Stimulated activated CD8-positive, alpha-beta memory T cell treated with anti-CD3 and anti-CD28 coated beads, Interleukin-7, amount 100 ng/mL, for 1 hour (primary cell): ENCODE measurements at places on chromosomes 5 and 9.

DNA sequence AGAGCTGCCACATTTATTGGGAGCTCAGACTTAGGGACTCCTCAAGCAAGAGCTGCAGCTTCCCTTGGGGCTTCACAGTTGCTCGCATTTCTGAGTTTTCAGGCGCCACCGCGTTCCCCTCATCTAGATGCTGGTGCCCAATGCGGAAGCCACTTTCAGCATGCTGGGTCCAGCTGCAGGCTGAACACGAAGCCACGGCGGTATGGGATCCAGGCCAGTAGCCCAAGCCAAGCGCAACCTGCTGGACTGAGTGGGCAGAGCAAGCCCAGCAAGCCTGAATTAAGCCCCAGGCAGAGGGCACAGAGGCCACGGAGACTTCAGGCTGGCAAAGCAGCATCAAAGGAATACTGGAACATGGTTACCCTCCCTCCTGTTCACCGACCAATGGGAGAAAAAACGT, 391.5 kb downstream of the HTR1A start:
- no peak for DNase-seq

- no peak for DNase-seq
Observed at GRCh38 chr5:136396886-136397285, 31.5 kb upstream of the TRPC7 start.

GRCh38 chr5:15796557-15796956, 296.6 kb downstream of the FBXL7 start:
- no peak for DNase-seq

DNA sequence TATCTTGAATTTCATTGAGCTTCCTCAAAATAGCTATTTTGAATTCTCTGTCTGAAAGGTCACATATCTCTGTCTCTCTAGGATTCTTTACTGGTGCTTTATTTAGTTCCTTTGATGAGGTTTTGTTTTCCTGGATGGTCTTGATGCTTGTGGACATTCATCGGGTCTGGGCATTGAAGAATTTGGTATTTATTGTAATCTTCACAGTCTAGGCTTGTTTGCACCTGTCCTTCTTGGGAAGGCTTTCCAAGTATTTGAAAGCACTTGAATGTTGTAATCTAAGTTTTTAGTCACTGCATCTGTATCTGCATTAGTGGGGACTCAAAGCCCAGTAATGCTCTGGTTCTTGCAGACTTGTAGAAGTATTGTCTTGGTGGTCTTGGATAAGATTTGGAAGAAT, 47.8 kb downstream of the SMIM15 start:
- DNase-seq, result no peak

DNA sequence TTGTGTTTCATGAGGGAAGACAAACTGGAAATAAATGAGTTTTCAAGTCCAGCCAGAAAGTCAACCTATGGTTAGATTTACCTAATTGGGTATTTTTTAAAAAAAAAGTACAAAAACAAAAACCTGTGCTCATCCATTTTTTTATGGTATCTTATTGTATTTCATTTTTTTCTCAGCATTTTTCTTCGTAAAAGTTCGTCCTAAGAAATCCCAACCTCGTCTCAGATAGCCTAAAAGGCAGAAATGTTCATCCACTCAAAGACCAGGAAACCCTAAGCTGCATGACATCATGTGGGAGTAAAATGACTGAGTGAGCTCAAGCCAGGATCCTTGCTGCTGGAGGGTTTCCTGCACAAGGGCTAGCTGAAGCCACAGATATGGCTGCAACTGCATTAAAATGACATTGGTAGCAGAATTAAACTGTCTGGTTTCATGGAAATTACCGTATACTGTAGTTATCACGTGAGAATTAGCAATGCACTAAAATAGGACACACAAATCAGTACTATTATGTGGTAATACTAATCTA, 70.4 kb downstream of the NFIB start:
- DNase-seq, result no peak

GRCh38 chr5:157460921-157461792, 1.1 kb downstream of the NIPAL4 start:
- no peak for DNase-seq

DNA sequence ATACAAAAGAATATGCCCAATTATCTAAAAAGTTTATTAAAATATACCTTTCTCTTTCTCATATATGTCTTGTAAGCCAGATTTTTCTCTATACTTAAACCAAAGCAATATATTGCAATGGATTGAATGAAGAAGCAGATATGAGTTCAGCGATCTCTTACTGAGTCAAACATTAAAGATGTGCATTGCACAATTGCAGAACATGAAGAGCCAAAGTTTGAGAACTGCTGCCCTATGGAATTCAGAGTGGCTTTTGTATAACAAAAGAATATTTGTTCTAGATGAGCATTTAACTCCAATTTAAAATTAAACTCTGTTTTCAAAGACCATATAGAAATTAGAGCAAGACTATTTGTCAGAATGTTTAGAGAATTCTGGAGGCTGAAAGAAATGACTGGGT, 519.0 kb upstream of the DAB2 start:
- DNase-seq, result no peak

- DNase-seq, result no peak
Observed at GRCh38 chr9:18721995-18722310, 248.0 kb downstream of the ADAMTSL1 start.

- DNase-seq, result no peak
Observed at GRCh38 chr5:29114331-29114768, 2076.0 kb upstream of the CDH9 start.

- DNase-seq, result no peak
Observed at GRCh38 chr9:17757816-17758215, 178.9 kb downstream of the SH3GL2 start.

DNA sequence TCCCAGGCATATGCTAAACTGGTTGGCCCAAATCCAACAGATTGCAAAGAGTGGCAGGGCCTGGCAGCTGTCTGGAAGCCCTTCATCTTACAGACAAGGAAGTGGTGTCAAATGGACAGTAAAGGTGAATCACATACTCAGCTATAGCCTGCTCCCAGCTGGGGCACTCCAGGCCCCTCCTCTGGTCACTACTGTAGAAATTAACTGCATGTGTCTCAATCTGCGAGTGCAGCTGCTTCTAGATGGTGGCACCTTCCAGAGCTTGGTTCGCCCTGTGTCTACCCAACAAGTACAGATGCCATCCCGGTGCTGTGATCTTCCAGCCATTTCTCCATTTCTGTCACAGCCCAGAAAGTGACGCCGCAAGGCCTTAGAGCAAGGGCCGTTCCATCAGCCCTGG, 50.2 kb downstream of the OTULIN start:
- DNase-seq, result no peak

GRCh38 chr5:170154297-170154696, 48.6 kb downstream of the FOXI1 start:
- DNase-seq, result no peak

- no peak for DNase-seq
Observed at GRCh38 chr9:127492616-127493015, 41.3 kb downstream of the LRSAM1 start.

DNA sequence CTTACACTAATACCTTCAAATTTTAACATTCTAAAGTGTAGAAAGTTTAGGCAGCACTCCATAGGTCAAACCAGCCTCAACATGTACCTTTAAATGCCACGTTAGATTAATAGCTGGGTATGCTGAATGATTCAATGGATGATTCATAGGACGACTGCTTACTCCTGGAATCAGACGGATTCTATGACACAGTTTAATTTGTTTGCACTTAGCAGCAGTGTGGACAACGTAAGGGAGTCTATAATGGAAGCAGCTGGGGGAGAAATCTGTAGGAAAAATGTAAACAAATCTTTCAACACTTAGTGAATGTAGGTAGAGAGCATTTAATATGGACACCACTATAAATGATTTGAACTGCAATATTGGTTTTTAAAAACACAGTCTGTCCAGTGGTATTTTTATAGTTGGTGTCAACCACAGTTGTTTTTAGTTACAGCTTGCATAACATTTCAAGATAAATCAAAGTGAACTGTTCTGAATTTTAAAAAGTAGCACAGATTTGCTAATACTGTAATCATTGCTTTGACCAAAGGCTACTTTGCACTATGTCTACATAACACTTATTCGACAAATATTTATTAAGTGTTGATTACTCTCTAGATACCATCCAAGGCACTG, 701.5 kb upstream of the MEF2C start:
- no peak for DNase-seq

- DNase-seq, result no peak
Observed at GRCh38 chr5:95393279-95393678, 2.1 kb downstream of the FAM81B start.

- no peak for DNase-seq
Observed at GRCh38 chr9:116312221-116312620, 158.6 kb downstream of the PAPPA start.

- DNase-seq, result no peak
Observed at GRCh38 chr9:8733131-8733954, 933.8 kb upstream of the DMAC1 start.

GRCh38 chr9:136222906-136223285, 18.0 kb upstream of the LHX3 start:
- DNase-seq, result no peak

DNA sequence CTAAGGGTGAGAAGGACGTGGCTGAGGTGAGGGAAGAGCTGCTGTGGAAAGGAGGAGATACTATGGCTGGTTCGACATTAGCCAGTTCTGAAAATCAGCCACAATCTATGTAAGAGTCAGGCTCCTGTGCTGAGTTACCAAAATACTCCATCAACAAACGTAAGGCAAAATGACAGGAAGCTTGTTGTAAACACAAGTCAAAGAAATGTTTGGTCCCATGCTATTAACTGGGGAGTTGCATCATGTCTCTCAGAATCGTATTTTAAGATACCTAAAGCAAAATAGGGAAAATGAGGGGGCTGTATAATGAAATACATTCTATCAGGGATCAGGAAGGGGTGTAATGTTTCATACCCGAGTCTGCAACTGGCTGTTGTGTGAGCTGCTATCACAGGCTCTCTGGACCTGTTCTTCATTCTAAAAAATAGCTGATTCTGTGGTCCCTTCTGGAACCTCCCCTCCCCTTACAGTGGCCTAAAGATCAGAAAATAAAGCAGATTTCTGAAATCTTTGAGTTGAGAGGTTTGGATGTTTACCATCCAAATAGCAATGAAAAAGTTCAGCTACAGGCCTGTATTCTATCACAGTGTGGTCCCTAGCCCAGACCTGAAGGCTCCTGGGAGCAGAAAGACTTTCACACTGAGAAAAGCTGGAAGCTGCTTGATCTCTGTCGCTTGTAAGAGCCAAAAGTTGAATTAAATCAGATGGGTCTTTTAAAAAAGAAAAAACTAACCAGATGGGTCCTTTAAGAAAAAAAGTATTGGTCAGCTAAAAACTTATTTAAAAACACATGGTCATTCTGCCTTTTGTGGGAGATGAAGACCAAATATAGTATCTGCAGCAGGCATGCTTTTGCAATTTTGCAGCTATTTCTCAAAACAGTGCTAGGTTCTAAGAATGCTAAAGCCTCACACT, 97.8 kb upstream of the SMC5 start:
- no peak for DNase-seq

GRCh38 chr5:132298298-132299212, 4.4 kb downstream of the SLC22A4 start:
- no peak for DNase-seq

DNA sequence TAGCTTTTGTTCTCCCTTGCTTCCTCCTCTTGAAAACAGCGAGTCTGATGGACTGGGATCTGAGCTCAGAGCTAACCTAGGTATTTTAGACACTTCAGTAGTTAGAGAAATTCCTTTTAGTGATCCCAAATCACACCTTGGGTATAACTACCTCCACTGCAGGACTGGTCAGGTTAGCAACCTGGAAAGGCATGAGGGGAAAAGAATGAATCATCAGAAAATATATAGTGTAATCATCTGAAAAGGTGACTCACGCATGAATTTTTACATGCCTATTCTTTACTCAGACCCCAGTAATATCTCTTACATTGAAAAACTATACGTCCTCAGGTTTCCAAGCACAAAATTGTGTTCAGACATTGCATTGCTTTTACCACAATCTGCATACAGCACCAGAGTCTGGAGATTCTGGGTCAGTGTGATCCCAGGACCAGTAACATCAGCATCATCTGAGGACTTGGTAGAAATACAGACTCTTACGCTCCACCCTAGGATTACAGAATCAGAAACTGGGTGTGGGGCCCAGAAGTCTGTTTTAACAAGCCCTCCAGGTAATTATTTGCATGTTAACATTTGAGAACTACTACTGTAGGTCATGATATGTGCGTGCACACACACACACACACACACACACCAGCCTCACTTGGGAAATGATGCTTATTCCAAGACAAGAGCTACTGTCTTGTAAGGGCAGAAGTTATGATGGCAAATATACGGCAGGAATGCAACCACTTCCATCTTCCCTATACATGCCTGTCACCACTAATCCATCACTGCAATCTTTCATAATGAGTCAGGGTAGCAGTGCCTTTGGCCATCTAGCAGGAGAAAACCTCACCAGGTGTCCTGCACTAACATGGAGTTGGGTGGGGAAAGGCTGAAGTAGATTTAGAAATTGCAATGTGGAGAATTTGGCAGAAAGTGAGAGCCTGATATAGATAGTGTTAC, 271.6 kb upstream of the MAP3K1 start:
- no peak for DNase-seq

GRCh38 chr9:93599571-93600403, 23.4 kb downstream of the PHF2 start:
- DNase-seq, result no peak

DNA sequence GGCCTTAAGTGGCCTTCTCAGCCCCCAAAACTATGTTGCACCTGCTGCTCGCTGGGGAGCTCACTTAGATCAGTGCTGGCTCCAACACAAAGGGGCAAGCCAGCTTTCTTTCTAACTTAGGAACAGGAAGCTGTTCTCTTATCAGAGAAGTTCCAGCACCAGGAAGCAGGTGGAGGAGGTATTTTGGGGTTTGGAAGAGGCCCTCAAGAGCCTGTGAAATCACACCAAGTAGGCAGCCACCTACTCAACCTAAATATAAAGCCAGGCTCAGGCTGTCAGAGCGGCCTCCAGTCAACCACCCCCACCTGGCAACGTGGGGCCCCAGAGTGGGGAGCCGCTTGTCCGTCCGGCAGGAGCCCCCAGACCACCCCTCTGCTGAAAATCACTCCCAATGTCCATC, 152.8 kb downstream of the OLFM1 start:
- DNase-seq, result no peak

- DNase-seq, result no peak
Observed at GRCh38 chr5:173670130-173670651, 53.7 kb upstream of the BOD1 start.

DNA sequence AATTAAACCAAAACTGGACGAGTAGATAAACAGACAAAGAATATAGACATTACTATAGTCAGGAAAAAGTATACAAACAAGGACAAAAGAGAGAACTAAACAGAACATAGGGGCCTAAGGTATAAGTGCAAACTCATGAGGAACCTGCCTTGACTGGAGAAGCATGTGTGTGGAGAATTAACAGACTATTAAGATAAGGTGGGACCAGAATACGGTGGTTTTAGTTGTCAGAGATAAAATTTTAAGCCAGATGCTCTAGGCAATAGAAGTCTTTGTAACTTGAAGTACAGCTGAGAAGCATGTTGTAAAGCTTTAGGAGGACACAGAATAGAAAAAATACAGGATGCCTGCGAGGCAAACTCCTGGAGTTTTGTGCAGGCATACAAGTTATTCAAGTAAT, 707.1 kb downstream of the PTPRD start:
- no peak for DNase-seq

DNA sequence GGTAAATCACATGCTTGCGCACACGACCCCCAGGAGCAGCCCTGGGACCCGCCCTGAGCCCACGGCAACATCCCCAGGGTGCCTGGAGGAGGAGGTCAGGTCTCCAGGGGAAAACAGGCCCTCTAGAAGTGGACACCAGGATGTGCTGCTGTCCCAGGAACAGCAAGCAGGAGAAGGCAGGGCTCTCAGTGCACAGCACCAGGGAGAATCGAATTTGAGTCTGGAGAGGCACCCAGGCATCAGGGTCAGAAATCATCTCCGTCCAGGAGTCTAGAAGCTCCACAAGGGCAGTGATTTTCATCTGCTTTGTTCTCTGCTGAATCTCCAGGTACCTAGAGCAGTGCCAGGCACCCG, 93.6 kb downstream of the PAX5 start:
- DNase-seq, result no peak
